Skin of body (tissue), 3 donors: ENCODE measurements at places on chromosomes 3 and 15.

DNA sequence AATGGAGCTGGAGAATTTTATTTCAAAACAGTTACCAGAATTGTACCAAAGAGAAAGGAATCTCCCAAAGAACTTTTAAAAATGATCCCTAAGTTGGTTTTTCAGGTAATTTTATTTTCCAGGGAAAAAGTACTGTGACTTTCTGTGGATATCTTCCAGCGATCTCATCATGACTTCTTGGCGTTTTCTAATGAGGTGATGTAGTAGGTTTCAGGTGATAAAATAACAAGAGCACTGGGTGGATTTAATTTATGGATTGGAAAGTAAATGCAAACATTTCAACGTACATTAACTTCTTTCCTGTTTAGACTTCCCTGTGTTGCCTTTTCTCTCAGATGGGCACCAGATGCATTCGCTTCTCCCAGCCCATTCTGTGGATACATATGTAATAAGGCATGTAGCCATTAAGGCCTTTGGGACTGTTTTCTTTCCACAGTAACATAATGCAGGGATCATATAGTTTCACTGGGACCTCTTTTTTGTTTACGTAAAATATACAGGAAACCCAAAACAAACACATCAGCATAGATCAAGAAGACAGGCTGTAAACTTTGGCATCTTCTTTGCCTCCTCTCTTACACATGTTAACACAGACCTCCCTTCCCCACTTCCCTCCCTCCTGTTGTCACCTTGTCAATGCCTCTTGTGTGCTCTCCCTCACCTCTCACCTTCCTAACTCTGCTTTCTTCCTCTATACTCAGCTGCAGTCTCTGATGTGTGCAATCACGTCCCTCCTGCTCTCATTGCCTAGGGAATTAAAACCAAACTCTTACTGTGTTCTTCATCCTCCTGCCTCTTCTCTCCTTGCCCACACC lies 13.0 kb downstream of the PHLDB2 start:
- peak; percentile 44 for DNase-seq

DNA sequence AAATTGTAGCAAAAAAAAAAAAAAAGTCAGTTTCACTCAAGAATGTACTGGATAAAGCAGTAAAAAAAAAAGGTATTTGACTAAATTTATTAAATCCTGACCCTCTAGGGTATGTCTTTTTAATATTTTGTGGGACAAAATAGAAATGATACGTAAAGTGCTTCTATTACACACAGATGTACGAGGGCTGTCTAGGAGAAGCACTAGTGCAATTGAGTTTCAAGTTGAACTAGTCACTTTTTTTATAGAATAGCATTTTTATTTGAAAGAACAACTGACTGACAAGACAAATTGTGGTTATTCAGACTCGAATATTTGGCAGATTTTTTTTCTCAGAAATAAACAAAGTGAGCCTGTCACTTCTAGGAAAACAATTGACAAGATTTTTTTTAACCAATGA lies 49.0 kb downstream of the CCDC54 start:
- DNase-seq, result no peak

GRCh38 chr3:102332205-102332604 lies 102.6 kb upstream of the ZPLD1 start:
- no peak for DNase-seq

DNA sequence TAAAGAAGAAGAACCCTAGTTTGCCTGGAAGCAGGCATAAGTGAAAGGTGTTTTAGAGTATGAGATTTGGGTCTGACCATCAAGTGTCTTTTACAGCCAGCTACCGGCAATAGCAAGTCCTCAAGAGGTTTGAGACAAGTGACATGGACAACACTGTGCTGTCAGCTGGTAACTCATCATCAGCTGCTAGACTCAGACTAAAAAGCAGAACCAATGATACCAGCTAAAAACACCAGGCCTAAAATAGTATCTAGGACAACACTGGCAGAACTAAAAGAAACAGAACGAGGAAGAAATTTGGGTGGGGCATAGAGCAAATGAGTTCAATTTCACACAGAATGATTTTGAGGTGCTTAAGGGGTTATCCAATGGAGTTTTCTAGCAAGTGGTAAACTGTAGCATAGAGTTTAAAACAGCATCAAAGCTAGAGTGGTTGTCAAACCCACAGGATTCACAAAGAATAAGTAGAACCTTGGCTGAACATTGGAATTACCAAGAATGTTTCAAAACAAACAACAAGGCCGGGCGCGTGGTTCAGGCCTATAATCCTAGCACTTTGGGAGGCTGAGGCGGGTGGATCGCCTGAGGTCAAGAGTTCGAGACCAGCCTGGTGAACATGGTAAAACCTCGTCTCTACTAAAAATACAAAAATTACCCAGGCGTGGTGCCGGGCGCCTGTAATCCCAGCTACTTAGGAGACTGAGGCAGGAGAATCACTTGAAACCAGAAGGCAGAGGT lies 3.9 kb downstream of the CIAO2A start:
- DNase-seq, result no peak

- DNase-seq, result peak; percentile 39
Measured at GRCh38 chr3:71006810-71007785, 576.4 kb downstream of the FOXP1 start.

DNA sequence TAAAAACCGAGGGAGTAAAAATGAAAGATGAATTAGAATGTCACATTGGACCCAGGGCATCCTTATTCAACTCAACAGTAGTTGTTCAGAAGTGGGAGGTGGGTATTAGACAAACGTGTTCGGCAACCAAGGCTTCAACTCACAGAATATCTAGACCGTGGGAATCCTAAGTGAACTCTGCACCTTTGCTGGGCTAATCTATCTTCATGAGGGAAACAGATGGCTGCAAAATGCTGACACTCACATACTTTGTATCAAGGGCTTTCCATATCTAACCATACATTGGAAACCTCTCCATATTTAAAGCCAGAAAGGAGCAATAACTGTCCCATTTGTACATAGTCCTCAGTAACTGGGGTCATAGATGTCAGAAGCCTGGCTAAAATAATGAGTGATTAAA lies 20.9 kb downstream of the PLSCR1 start:
- DNase-seq, result no peak

DNA sequence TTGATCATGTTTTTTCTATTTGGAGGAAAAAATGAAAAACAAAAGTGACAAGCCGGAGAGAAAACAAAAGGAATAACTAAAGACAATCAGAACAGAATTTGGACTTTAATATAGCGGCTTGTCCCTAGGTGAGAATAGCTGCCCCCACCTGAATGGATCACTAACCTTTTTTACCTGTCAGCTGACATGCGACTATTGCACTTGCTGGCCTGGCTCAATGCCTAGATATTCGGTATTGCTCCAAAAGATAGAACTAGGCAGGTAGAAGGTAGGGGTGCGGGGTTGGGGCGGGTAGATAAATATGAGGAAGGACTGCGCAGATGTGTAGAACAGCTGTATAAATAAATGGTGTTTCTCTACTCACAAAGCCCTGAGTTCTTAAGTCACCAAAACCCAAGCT lies 650 bp upstream of the MORC1 start:
- no peak for DNase-seq

DNA sequence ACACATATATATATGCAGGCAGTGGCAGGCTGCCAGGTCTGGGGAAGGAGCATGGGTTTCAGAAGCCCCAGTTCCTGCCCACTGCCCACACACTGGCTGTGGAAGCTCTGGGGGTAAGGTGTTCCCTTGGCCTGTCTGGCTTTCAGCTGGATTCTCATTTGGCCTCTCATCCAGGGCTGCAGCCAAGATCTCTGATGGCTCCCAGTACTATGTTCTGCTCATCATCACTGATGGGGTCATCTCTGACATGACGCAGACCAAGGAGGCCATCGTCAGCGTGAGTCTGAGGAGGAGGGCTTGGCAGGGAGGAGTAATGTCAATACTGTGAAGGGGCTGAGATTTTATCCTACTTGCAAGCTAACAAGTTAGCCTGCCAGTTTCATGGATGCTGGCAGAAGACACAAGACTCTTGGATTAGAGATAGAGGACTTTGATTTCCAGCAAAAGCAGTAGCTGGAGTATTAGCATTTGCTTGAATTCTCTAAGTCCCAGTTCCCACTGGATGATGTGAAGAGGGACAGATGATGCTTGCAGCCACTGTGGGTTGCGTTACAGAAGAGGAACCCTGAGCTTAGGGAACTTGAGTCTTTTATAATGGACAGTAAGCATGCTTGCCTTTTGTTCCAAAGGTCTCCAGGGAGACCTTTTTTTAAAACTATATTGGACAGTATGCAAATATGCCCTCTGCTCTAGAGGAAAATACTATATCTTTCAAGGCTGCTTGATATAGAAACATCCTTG lies 5.6 kb upstream of the BRPF1 start:
- DNase-seq, result no peak

GRCh38 chr3:72520690-72521308 lies 327.4 kb downstream of the SHQ1 start:
- DNase-seq, result no peak

- DNase-seq, result no peak
Measured at GRCh38 chr3:193712938-193713337, 119.9 kb downstream of the OPA1 start.

DNA sequence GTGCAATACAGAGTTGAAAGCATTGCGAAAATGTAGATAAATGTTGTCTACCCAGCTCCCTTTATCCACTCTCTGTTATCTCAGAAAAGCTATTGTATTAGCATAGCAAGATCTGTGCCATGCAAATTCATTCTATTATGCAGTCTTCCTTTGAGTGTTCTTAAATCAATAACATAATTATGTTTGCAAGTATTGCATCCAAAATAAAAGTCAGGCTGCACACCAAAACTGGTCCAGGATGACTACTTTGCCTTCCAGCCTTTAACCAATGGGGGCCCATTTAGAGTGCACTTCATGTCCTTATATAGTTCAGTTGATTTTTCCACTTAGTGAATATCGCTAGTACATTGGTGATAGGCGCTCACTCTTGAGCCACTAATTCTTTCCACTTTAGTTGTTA lies 107.4 kb upstream of the MLF1 start:
- no peak for DNase-seq

DNA sequence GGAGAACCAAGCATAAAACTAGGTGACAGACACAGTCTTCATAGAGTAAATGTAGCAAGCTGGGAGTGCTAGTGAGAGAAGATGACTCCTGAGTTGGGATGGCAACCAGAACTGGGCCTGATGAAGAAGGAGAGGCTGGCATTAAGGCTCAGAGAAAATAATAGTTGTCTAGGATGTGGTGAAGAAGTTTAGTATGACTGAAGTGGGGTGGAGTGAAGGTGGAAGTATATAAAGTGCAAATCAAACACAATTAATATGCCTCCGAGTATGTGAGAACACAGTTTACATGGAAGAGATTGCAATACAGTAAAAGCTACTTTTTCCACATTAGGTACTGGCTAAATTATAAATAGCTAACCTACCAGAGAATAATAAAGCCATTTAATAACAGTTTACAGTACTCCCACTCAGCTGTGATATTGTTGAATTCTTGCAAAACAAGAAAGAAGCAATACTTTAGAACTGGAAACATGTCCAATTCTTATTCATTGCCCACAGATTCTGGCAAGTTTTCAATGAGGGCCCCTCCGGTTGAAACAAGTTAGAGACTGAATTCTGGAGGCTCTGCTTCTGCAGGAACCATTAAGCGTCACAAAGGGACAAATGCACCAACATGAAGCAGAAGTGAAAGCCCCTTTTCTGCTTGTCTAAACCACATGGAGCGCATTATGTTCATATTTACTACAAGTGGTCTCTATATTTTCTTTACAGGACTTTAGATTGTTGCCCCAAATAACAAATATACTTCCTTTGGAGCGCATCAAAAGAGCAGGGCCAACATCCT lies 243.7 kb downstream of the SLC9A9 start:
- no peak for DNase-seq

- DNase-seq, result no peak
Measured at GRCh38 chr15:94135486-94136147, 95.7 kb upstream of the MCTP2 start.

- DNase-seq, result no peak
Measured at GRCh38 chr3:63927422-63928280, 15.5 kb upstream of the SCAANT1 start.

DNA sequence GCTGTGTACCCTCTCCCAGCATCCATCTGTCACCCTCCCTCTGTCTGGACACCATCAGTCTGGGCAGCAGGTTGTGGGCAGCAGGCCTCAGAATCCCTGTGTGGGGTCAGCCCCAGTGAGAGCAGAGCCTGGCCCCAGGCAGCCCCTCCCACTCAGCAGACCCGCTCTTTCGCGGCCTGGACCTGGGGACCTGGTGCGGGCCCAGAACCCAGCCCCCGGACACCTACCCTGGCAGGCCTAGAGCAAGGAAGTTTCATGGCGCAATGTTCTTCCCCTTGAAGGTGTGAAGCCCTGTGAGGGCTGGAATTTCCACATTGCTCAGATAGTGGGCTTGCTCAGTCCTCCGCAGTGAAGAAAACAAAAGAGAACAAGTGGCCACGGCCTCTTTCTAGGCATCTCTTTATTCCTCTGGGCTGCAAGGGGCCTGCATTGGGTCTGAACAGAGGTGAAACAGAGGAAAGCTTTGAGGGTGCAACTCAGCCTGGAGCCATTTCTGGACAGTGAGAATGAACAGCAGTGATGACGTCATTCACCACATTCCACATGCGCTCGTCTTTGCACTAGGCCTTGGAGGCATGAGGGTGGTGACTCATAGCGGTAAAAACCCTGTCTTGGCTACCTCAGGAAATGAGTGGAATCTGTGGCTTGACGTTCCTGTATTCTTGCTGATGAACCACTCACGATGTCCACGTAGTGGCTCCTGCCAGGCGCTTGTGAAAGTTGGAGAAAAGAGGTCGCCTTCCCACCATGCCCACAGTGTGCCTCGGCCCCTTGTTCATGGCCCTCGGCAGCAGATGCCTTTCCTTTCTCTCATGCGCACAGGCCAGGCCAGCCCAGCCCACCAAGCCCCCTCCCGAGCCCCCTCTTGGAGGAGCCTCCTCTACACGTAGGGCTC lies 66.1 kb downstream of the SLC30A4 start:
- DNase-seq, result peak; percentile 52

GRCh38 chr3:136146981-136147729 lies 49.0 kb downstream of the MSL2 start:
- no peak for DNase-seq

GRCh38 chr3:122912772-122913538 lies 114.6 kb downstream of the SEMA5B start:
- no peak for DNase-seq

DNA sequence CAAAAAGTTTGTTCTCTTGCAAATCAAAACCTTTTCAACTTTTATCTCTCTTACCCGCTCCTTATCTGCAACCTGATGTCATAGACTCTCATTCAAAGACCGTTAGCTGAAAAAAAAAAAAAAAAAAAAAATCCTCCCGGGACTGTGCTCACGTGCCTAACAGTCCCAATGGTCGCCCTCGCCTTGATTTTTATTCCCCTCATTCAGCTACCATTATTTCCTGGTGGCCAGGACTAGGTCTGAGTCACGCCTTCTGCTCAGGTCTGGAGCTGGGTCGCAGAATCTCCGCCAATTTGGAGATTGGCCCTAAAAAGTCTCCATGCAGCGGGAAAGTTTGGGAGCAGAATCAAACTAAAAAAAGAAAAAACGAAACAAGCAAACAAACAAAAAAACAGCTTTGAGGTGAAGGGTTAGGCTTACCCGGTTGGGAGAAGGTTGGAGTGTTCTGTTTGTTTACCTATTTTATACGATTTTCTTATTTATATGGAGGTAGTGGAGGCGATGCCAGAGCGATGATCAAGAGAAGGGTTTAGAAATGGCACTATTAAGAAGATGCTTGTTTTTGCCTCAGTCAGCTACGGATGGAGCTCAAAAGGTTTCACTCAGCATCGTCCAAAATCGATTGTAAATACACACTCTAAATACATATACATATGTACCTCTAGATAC lies 51.1 kb downstream of the ZIC4 start:
- DNase-seq, result no peak

- DNase-seq, result no peak
Measured at GRCh38 chr3:19540464-19540863, 392.2 kb downstream of the KCNH8 start.
